LHCN-M2 (cell line): ENCODE measurements at places on chromosomes 16 and 17. TPM values are rescaled to one million over a fixed set of nuclear protein-coding genes. Genes with fewer than 3 reads are reported as not detected.

GRCh38 chr16:88451586-88452481, 1.2 kb upstream of the ZFPM1 start:
- no peak for DNase-seq

DNA sequence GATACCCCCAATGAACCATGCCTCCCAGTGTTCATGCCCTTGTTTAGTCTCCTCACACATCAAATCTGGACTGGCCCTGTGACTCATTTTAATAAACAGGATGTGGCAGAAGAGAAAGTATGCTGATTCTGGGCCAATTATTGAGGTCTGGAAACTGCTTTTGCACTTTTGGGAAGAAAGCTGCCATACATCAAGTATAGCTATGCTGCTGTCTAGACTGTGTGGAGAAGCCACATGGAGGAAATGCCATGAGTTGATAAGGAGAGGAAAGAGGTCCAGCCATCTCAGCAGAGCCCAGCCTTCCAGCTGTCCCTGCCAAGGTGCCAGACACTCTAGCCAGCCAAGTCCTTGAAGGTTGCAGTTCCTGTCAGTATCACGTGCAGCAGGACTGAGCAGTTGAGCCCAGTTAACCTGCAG, 16.7 kb downstream of the RPRML start:
- peak; percentile 38 for DNase-seq

GRCh38 chr16:58286769-58287433, 7.9 kb downstream of the PRSS54 start:
- no peak for DNase-seq

- peak; percentile 70 for DNase-seq
These were observed 4.4 kb downstream of the CACNA1G start for GRCh38 chr17:50564916-50565315.

- DNase-seq, result no peak
These were observed 576.0 kb downstream of the KCNJ18 start for GRCh38 chr17:22268214-22268911.

- no peak for DNase-seq
These were observed 117.9 kb upstream of the CES5A start for GRCh38 chr16:55993088-55993487.

- DNase-seq, result peak; percentile 45
These were observed 33.5 kb upstream of the BCO1 start for GRCh38 chr16:81204798-81205680.

DNA sequence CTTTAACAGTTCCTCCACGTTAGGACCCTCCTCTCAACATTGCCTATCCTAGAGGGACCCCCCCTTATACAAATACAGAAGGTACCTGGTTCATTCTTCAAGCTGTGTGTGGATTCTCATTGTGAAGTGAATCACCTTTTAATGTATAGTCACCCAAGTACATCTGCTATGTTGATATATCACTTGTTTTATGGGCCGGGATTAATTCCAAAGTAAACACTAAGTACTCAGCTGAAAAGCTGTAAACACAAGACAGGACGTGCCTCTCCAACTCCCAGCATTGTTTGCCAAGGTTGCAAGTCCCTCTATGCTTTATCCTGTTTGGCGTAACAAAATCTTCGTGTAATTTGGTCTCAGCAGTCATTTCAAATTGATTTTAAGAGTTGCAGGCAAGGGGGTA, 123.6 kb downstream of the RBFOX1 start:
- DNase-seq, result no peak

The CEMP1 gene
- total RNA-seq, result not detected in 2 replicates

The PLA2G10 gene
- not detected in 2 replicates for total RNA-seq
